ENCODE measurements at places on chromosomes 2 and 18.

DNA sequence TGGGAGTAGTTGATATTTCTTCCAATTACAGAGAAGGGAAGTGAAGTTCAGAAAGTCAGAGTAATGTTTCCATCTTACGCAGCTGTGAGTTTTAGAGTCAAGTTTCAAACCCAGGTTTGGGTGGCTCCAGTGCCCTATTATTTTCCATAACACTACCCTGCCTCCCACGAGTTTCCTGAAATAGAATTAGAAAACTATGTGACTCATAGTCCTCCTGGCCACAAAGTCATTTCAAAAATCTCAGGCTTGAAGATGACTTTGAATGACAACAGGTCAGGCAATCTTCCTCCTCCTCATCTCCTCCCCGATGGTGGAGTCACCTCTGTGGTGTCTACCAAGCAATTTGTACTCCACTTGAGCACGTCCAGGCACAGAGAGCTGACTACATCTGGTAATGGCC lies 212.3 kb upstream of the TRIB2 start:
- no peak for DNase-seq

GRCh38 chr2:23423873-23424680 lies 39.1 kb downstream of the KLHL29 start:
- DNase-seq = no peak

GRCh38 chr2:210440206-210440605 lies 36.4 kb downstream of the LANCL1 start:
- no peak for DNase-seq

- DNase-seq = no peak
These were observed 3.7 kb upstream of the GAREM2 start for GRCh38 chr2:26169226-26169625.

GRCh38 chr2:200369886-200370285 lies 63.4 kb downstream of the SPATS2L start:
- no peak for DNase-seq

DNA sequence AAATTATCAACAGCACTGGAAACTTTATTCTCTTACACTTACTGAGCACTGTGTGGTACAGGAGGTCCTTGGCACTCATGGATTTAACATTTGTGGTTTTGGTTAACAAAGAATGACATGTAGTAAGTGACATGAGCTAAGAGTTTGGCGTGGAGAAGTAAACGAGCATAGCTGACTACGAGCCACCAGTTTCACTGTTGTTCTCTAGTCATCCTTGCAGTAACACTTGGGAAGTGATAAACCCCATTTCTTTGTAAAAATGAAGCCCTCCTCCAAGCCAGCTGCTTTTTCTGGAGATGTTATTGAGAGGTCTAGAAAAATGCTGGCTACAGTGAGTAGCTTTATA lies 32.7 kb downstream of the QPCT start:
- no peak for DNase-seq

- DNase-seq = no peak
These were observed 1.7 kb downstream of the CDK15 start for GRCh38 chr2:201808027-201808426.

DNA sequence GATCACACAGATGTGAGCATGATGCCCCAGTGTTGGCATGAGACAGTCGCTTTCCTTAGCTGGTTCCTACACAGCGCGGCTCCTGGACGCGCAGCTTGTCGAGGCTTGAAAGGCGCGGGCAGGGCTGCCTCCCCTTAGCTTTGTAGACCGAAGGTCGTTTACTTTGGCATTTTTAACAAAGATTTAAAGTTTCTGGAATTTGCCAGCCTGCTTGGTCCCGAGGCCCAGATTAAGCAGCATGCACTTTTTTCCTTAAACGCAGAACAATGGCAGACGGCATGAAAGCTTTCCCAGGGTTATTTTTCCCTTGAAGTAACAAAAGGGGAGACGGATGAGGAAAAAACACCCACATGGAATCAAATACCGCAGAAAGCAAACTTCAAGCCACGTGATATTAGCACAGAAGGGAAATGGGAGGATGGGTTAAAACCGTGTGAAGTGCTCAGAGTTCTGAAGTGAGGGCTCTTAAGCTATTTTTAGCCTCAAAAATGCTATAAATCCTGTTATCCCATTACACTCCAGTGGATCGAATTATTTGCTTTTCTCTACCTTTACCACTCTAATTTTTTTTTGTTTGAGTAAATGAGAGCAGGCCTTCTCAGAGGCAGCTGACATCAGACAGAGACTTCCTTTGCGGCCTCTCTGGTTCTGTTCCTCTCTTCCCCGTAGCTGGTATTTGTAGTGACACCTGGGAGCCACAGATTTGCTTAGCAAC lies 55.7 kb downstream of the NPAS2 start:
- no peak for DNase-seq

DNA sequence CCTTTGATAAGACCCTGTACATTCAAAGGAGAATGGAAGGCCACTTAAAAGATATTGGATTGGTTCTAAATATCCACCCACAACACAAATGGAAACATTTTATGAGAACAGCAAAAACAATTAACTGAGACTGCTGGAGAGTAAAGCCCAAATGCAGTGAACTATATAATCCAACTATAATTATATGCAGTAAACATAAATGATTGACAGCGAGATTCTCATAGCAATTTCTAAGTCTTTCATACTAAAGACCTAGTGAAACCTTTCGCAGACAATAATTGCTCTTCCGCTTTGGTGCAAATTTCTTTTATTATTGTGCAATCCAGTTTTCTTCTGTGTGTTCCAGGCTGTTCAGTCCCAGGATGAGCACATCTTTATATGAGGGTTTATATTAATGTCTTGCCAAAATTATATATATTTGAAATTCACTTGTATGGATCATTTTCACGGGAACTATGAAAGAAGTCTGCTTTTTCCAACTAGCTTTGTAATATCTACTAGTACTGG lies 190.9 kb downstream of the ST6GAL2 start:
- no peak for DNase-seq

DNA sequence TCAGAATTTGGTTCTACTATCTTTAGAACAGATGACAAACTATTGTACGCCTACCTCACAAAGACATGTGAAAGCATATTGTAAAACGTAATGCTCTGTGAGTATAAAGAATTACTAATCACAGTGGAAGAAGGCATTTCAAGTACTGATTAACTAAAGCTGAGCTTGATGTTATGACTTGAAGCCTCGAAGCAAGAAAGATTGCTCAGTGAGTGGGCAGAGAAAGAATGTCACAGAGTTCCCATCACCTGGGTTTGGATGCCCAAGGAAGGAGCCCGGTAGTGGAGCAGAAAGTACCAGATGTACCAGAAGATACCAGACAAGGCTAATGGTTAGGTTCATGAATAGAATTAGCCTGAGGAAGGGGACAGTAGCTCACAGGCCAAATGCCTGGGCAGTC lies 39.5 kb upstream of the FAM110C start:
- peak; percentile 79 for DNase-seq

- no peak for DNase-seq
These were observed 503 bp downstream of the ZNF513 start for GRCh38 chr2:27379836-27380625.

DNA sequence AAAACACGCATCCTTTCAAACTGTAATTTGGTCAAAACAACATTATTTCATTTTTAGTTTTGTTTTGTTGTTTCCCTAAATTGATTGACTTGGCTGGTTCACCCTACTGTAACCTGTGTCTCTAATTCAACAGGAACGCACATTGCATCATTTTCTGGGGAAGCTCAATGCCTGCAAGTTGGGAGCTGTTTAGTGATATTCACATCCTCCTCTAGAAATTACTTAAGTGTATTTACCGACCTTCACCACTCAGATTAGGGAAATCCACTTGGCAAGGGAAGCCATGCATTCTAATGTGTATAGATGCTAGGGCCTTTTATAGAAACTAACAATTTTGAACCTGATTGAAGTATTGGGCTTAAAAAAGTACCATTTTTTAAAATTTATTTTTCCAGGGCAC lies 7.3 kb upstream of the TPO start:
- no peak for DNase-seq

GRCh38 chr2:171837736-171838135 lies 56.3 kb downstream of the SLC25A12 start:
- DNase-seq = no peak

DNA sequence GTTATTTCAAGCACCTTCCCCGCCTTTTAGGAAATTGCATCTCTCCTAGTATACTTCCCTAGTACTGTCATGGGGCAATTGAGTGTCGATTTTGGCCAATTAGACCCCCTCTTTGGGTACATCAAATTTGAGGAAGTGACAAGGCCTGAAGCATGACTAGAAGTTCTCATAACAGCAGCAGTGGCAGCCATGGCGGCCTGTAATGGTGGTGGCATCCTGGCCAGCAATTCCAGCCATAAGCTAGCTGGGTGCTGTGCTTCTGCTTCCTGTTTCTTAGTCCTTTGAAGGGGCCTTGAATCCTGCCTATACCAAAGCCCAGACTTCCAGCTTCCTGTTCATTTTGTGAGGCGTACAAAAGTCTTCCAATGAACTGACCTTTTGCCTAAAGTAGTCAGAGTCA lies 523.1 kb downstream of the PLCL1 start:
- no peak for DNase-seq

DNA sequence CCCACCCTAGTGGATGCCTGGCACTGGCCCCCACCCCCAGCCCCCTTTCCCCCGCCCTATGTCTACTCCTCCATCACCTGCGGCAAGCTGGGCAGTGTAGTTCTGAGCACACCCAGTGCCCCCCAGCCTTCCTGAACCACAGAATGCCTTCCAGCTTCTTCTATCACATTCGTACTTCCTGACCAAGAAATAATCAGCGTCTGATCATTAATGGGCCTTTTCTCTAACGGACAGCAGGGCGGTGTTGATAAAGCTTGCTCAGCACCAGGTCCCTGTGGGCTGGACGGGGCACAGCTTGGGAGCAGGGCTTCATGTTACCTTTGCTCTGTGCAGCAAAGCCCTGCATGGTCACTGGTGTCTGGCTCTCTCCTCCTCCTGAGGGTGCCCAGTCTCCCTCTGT lies 15.4 kb downstream of the UXS1 start:
- DNase-seq = no peak

GRCh38 chr2:134097740-134098139 lies 156.1 kb upstream of the MGAT5 start:
- DNase-seq = no peak

GRCh38 chr2:27569398-27569797 lies 13.4 kb upstream of the ZNF512 start:
- DNase-seq = no peak

DNA sequence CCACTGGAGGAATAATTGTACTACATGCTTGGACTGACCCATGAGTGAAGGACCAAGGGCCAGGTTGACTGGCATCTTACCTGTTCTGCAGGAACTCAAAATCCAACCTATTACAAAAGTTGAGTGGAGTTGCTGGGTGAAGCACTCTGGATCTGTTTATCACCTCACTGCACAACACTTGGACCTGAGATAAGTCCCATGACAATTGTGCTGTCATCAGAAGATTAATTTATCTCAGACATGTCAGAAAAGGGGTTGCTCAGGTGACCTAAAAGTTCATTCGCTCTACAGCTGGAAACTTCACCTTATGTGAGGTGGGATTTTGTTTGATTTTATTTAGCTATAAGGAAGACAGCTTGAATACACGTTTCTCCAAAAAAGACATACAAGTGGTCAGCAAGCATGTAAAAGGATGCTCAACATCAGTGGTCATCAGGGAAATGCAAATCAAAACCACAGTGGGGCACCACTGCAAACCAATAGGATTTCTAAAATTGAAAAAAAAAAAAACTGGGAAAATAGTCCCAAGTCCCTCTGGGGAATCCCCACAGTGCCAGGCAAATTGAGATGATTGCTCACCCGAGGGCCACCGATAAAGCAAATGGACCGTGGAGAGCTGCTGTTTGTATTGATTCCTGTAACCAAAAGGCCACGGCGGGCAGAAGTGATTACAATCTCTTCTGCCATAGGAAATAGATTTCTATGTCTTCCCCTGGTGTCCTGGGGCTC lies 65.8 kb upstream of the SLC35F5 start:
- no peak for DNase-seq

DNA sequence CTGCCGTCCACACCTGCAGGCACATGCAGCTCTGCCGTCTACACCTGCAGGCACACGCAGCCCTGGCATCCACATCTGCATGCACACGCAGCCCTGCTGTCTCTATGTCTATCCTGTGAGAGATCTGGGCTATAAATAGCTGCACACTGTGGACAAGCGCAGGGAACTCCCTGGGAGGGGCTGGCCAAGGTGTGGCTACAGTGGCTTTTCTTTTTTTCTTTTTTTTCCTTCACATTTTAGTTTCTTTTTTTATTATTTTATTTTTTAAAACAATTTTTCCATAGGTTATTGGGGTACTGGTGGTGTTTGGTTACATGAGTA lies 42.0 kb downstream of the TMEM182 start:
- no peak for DNase-seq

- no peak for DNase-seq
These were observed 20.1 kb downstream of the IMPA2 start for GRCh38 chr18:12001421-12001820.

- no peak for DNase-seq
These were observed 10.3 kb downstream of the CCL20 start for GRCh38 chr2:227823922-227824321.

DNA sequence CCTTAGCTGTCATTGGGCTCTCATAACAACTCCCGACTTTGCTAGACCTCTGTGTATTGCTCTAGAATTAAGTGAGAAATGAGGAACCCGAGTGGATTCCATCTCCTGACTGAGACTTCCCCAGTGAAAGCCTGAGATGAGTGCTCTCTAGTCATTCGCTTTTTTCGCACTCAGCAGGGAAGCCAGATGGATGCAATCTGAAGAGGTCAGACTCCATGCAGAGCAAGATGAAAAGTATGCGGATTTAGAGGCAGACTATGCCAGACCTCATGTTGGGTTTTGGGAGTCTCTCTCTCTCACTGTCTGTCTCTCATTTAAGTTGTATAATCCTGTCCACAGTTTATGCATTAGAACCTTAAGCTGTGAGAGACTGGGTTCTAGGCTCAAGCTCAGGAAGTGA lies 88.6 kb downstream of the SLC5A7 start:
- DNase-seq = no peak

DNA sequence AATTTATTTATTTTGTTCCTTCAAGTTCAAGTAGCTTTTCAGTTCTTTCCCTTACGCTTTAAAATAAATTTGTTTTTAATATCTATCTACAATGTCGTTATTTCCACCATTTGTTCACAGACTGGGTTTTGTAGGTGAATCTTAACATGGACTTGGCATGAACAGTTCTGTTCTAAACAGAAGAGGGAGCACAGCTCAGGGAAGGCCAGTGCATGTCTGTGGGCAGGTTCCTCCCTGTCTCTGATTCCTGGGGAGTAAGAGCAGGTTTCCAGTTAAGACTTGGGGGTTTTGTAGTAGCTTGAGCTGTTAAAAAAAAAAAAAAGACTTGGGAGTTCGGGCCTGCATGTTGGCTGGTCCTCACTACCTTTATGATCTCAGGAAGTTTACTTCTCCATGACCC lies 11.1 kb downstream of the TTL start:
- DNase-seq = no peak

GRCh38 chr18:14941256-14941655 lies 193.3 kb downstream of the ANKRD30B start:
- no peak for DNase-seq

DNA sequence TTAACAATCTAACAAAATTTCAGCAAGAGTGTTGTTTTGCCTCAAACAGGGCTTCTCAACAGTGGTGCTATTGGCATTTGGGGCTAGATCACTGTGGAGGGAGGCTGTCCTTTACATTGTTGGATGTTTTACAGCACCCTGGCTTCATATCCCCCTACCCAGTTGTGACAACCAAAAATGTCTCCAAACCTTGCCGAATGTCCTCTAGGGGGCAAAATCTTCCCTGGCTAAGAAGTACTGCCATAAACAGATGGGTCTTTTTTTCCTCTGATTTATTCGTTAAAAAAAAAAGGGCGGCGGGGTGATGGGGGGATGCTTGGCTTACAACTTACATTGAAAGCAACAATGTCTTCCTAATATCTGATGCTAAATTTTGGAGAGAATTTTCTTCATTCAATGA lies 207.6 kb upstream of the CCDC150 start:
- no peak for DNase-seq

- DNase-seq = no peak
These were observed 6.2 kb downstream of the ZNF638 start for GRCh38 chr2:71337776-71338175.

Measured in kidney epithelial cell (primary cell).